ENCODE measurements at places on chromosomes 7 and 10.

DNA sequence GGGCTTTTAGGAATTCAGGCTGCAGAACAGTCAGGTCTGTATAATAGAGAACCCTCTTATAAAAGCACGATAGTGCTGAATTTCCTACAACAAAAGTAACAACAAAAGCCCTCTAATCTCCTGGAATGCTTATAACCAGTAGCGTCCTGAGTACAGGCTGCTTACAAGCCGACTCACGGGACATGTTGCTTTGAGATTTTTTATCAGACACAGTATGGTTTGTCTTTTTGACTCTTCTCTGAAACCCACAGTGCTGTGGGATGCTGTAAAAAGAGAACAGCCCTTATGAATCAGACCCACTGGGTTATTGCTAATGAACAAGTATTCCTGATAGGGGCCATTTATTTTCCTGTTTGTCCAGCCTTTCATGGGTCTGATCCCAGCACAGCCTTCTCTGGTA is 59.4 kb downstream of the PLPP4 start:
- no peak for DNase-seq

DNA sequence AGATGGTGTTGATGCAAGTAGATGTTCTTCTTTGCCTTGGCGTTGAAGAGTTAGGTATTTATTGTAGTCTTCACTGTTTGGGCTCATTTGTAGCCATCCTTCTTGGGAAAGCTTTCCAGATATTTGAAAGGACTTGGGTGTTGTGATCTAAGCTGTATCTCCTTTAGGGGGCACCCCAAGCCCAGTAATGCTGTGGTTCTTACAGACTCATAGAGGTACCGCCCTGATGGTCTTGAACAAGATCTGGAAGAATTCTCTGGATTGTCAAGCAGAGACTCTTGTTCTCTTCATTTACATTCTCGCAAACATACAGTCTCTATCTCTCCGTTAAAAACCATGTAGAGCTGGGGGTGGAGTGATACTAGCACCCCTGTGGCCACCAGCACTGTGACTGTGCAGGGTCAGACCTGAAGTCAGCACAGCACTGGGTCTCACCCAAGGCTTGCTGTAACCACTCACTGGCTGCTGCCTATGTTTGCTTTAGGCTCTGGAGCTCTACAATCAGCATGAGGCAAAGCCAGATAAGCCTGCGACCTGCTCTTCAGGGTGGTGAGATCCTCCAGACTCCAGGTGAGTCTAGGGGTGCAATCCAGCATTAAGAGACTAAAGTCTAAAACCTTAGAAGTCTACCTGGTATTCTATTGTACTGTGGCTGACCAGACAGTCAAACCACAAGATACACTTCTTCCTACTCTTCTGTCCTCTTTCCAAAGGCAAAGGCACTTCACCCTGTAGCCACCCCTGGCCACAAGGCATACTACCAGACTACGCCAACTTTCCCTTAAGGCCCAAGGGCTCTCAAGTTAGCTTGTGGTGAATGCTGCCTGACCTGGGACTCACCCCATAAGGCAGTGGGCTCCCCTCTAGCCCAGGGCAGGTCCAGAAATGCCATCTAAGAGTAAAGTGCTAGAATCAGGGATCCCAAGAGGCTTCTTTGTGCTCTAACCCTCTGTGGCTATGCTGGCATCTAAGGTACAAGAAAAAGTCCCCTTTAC is 209.7 kb upstream of the TMEM196 start:
- no peak for DNase-seq

- DNase-seq: no peak
These were observed 51.5 kb downstream of the WDR37 start for GRCh38 chr10:1107679-1108078.

DNA sequence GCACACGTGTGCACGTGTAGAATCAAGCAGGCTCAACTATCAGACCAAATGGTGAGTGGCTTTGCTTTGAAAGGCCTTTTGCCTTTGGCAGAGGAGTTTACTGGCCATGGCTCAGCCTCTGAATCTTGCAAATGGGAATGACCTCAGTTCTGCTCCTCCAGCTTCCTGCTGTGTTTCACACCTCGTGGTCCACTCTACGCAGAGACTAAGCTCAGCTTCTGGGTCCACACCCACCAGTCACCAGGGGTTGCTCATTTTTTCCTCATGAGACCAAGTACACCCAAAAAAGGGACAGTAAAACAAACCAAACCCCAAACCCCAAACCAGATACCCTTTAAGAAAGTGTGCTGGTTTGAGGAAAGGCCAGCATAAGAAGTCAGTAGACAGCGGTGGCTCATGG is 236.4 kb downstream of the DNAJB6 start:
- DNase-seq: no peak

GRCh38 chr7:43537765-43538403 is 45.0 kb upstream of the STK17A start:
- DNase-seq: no peak

DNA sequence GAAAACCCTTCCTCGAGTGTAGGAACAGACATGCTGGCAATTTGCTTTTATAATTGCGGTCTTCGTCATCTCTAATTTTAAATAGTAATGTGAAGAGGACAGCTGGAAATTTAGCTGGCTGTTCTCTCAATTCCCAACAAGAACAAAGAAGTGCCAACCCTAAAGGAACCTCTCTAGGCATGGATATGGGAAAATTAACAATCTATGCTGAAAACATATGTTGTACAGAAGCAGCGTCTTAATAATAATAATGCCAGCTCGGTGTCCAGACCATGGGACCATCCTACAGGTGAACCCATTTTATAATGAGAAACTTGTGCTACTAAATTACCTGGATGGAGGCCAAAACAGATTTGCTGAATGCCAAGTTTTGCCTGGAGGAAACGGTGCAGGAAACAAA is 641.4 kb upstream of the MGMT start:
- no peak for DNase-seq

GRCh38 chr7:94605031-94605430 is 50.9 kb downstream of the SGCE start:
- no peak for DNase-seq

- DNase-seq: no peak
These were observed 76.4 kb upstream of the RSU1 start for GRCh38 chr10:16893664-16894063.

- no peak for DNase-seq
These were observed 85.5 kb upstream of the NOBOX start for GRCh38 chr7:144488977-144489376.

DNA sequence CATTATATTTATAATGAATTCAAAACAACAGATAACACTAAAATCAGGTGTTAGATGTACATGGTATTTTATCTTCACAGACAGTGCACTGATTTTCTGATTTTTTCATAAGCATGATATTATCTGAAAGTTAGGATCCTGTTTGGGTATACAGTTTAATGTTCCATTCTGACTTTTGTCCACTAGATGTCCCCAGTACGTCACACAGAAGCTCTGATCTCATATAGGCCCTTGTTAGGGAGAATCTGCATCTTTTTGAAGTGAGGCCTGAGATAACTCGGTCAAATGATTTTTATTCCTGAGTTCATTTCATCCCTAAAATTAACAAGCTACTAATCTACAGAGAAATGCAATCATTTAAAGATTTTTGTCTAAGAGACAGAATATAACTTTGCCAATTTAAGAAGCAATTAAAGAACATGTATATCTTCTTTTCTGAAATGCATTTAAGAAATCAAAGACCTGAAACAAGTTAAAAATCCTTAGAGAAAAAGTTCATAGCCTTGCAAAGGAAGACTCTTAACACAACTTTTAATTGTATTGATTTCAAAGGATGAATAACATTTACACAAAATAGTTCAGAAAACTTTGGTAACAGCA is 72.0 kb upstream of the TES start:
- DNase-seq: no peak

DNA sequence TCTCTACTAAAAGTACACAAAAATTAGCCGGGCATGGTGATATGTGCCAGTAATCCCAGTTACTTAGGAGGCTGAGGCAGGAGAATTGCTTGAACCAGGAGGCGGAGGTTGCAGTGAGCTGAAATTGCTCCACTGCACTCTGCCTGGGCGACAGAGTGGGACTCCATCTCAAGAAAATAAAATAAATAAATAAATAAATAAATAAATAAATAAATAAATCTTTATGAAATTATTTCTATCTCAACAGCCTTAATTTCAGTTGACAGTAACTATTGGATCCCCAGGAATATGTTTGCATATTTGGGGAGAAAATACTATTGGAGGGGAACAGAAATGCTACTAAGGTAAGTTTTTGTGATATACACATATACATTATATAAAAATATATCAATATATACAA is 20.0 kb downstream of the TMEM229A start:
- DNase-seq: no peak

GRCh38 chr10:96840841-96841518 is 8.9 kb downstream of the LCOR start:
- no peak for DNase-seq

GRCh38 chr10:576130-576465 is 113.4 kb downstream of the DIP2C start:
- DNase-seq: no peak

- no peak for DNase-seq
These were observed 555.7 kb downstream of the AUTS2 start for GRCh38 chr7:70153933-70154332.

DNA sequence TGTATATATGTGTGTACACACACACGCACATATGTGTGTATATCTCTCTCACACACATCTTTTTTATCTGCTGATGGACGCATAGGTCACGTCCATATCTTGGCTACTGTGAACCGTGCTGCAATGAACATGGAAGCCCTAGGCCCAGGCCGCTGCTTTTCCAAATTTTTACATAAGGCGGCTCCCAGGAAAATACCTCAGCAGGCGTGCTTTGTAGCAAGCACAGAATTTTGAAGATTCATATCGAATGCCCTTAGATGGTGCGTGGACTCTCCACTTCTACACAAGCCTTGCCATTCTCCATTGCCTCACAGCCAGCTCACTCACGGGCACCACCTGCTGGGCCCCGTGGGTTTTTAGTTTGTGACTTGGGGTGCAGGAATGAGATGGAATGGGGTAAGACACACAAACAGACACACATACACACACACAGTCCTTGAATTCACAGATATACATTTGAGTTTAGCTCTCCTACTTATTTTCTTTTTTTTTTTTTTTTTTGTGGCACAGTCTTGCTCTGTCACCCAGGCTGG is 57.9 kb upstream of the RNF32 start:
- DNase-seq: no peak

GRCh38 chr7:17166824-17167379 is 131.6 kb upstream of the AHR start:
- DNase-seq: no peak

GRCh38 chr7:7428806-7429205 is 106.9 kb downstream of the COL28A1 start:
- DNase-seq: no peak

- DNase-seq: no peak
These were observed 34.7 kb downstream of the MRPS24 start for GRCh38 chr7:43834463-43835251.

GRCh38 chr10:112728997-112729396 is 221.1 kb upstream of the TCF7L2 start:
- DNase-seq: no peak

DNA sequence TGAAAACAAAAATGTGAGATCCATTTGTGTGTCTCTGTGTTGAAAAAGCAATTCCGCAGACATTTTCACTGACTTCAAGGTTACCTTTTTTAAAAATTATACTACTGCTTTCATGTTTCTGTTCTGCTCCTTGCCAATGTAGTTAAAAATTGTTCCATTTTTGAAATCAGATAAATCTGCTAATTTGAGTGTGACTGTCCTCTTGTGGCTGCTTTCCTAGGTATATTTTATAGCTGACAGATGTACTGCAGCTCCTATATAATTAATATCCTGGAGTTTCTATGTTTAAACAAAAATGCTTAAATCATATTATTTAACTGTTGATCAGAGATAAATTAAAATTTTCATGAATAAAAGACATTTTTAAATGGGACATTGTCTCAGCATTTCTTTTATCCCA is 177.6 kb upstream of the LRRTM3 start:
- DNase-seq: no peak

DNA sequence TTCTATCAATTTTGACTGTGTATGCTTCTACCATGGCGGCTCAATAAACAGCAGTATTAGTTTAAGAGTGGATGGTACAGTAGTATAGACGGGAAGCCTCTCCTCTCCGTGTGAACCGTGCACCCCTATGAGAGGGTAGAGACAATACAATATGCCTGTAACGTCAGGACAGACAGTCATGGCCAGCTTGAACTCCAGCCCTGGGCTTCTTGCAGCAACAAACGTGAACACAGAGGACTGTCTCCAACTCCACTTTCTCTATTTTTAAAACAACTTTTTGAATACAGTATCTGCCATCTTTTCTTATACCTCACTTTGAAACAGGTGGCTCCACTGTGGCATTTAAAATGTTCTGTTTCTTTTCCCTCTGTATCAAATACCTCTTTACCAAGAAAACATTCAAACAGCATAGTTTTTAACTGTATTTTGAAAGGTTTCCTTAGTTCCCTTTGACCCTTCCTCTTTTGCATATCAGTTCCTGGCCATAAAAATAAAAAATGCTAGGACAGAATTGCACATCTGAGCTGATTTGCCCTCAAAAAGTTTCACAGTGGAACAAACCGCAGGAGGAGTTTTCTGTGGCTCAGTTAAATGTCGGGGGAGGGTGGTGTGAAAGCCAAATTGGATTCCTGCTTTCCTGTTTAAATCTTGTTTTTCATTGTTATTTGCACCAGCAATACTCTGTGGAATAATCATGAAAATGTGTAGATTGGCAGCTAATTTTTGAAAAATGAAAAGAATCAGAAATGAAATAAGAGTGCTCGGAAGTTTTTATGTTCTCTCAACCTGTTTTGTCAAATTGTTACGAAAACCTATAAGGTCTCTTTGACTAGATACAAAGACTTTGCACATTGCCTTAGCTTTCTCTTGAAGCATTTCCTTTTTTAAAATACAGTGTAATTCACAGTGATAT is 8.0 kb downstream of the IKZF1 start:
- DNase-seq: no peak

DNA sequence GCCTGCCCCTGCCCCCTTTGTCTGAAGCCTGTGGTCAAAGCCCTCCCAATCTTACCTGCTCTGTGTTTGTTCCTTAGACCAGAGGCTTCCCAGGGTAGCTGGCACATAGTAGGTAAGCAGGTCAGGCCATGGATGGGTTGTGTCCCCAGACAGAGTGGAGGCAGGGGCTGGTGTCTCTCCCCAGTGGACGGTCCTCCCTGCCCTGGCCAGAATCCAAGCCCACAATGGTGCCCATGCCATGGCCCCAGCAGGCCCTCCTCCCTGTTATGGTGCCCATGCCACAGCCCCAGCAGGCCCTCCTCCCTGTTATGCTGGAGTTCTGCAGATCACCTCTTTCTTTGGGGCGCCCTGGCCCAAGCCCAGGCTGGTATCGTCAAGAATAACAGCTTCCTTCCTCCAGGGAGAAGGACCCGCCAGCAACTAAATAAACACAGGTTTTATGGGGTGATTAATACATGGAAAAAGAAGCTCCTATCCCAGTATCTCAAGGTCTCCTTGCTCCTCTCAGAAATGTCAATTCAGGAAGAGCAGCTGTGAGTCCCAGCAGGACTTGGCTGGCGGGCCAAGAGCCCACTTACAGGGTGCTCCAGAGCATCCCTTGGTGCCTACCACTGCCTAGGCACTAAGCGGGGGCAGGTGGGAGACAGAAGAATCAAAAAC is 82.0 kb downstream of the NEURL1 start:
- no peak for DNase-seq

GRCh38 chr7:131145770-131146169 is 181.9 kb upstream of the MKLN1 start:
- DNase-seq: no peak

- DNase-seq: no peak
These were observed 168.9 kb downstream of the SNX10 start for GRCh38 chr7:26460351-26461085.

GRCh38 chr7:12066004-12066403 is 145.1 kb upstream of the TMEM106B start:
- no peak for DNase-seq

Data from activated CD8-positive, alpha-beta memory T cell treated with anti-CD3 and anti-CD28 coated beads for 1 hour (primary cell).